ENCODE measurements at places on chromosomes 11 and 22.

GRCh38 chr11:101835506-101836063 lies 79.2 kb upstream of the CEP126 start:
- DNase-seq = no peak

DNA sequence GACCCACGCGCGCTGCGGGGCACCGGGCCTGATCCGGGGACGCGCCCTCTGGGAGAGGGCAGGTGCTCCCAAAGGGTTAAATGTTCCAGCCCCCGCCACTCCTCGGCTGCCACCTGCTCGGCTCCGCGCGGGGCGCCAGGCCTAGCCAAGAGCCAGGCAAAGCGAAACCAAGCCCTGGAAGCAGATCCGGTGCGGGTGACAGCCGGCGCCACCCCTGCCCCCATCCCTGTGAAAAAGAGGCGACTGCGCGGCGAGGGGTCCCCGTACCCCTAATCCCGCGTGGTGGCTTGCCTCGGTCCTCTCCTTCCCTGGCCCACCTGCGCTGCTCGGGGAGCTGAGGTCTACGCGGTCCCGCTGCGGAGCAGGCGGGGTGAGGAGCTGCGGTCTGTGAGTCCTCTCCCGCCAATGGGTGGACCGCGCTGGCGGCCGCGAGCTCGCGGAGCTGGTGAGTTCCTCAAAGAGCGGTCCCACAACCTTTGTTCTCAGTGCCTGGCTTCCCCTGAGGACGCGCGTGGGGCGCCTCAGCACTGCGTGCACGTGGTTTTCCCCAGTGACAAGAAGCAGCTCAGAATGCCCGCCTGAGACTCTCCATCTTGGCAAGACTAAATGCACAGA lies at the start of gene ME3:
Gene ME3, minus strand, starts transcription at position 610 of the 615 bp plus-strand sequence.
- no peak for DNase-seq

DNA sequence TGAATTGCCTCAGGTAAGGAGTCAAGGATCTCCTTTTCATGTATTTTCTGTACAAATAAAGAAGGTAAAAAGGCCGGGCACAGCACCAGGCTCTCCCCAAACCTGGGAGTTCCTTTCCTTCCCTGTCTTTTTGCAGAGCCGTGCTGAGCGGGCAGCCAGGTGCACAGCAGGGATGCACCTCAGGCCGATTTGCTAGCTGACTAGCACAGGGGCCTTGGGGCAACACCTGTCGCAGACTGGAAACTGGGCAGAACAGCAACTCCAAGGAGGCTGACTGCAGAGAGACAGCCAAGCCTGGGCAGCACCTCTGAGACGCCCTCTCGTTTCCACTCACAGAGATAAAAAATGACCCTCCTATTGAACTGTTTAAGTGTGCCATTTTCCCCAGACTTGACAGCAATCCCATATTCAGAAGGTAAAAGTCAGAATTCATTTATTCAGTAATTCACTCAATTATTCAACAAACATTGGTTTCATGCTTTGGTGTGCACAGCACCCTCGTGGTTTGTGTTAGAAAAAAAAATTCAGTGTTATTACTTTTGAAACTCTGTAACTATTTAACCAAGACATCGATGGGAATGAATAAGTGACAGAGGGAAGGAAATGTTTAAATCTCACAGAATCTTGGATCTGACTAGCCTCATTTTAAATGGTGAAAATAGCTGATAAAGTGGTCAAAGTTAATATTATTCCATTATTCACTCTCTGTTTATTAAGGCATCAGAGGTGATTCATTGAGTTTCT lies 120.9 kb downstream of the GALNT18 start:
- no peak for DNase-seq

DNA sequence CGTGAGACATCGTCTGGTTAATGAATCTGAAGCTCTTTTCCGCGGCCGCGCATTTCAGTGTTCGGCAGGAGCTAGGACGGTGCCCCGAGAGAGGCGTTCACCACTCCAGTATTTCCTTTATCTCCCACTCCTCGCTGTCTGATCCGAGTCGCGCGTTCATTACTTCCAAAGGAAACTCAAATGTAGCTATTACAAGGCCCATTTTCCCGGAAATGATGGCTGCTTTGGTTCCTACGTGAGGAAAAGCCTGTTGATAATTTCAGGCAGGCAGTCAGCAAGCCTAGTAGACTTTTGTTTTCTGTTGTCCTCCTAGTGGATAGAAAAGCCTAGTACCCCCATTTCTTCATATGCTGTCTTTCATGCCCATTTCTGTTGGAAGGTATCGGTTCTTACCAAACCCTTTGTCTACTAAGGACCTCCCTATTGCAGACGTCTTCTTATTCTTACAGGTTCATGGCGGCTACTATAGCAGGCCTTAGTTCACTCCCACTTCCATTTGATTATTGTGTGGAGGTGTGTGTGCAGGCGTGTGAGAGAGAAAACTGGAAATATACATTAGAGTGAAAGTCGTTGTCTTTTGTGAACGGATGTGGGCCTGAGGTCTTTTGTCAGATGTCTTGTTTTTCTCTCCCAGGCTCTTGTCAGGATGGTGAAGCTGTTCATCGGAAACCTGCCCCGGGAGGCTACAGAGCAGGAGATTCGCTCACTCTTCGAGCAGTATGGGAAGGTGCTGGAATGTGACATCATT lies 737 bp downstream of the RBM4 start:
- no peak for DNase-seq

DNA sequence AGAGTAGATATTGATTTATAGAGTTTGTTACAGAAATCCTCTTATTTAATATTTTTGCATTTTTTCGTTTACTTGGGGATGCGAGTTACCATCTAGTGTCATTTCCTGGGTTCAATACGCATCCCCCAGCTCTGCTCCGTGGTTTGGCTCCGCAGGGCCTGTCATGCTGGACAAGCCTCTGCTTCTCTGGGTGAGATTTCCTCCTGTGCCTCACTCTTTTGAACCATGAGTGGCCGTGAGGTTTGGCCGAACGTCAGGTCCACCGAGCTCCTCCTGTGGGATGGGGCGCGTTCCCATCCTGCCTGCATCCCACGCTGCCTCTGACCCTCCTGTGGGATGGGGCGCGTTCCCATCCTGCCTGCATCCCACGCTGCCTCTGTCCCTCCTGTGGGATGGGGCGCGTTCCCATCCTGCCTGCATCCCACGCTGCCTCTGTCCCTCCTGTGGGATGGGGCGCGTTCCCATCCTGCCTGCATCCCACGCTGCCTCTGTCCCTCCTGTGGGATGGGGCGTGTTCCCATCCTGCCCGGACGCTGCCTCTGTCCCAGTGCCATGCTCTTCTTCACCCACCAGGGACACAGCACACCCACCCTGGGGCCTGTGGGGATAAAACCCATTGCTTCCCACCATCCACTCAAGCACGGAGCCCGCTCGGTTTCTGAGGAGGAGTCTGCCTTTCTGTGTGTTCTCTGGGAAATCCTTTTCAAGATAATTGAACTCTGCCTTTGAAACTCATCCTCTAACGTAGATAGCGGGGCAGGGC lies 506.8 kb downstream of the BRD1 start:
- no peak for DNase-seq

DNA sequence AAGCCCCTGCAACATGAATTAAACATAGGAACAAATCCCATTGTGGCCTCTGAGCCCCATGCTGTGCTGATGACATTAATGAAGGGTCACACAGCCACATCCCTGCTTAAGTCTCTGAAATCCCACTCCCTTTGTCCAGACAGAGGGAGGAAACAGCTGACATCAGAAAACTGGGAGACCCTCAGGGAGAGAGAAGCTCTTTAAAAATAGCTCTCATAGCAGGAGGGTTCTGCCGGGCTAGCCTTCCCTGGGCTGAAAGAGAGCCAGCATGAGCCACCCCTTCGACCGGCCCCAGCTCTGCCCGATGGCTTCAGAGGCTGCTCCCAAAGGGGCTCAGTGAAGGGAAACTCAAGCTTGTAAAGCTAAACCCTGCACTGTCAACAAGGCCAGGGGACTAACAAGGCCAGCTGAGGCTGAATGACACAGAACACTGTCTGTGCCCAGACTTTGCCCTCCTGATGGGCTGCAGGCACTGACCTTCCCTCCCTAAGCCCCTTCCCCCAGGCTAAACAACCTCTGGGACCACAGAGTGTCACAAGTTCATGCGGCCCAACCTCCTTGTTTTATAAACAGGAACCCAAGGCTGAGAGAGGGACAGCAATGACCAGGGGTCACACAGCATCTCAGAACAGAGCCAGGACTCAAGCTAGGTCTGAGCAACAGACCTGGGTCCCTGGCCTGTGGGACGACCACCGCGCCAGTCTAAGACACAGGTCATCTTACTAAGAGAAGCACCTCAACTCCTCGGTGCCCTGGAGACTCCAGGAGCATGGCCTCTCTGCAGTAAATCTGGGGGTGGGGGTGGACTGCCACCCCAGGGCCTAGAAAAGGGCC lies 163.8 kb downstream of the CHST1 start:
- no peak for DNase-seq

DNA sequence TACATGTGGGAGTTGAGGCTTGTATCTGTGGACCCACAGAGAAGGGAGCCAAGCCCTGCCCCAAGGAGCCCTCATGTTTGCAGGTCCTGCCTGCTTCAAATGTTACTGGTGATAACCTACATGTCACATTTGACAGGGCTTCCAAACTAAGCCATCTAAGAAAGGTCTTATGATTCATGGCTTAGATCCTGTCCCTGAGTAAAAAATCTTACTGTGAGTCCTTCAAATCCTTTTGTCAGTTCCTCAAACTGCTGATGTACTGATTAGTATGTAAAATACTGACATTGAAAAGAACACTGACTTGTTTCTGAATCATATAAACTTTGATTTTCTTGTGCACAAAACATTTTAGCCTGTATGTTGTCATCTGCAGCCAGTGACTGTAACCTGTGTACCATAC lies 1.0 kb upstream of the PANX1 start:
- DNase-seq = no peak

DNA sequence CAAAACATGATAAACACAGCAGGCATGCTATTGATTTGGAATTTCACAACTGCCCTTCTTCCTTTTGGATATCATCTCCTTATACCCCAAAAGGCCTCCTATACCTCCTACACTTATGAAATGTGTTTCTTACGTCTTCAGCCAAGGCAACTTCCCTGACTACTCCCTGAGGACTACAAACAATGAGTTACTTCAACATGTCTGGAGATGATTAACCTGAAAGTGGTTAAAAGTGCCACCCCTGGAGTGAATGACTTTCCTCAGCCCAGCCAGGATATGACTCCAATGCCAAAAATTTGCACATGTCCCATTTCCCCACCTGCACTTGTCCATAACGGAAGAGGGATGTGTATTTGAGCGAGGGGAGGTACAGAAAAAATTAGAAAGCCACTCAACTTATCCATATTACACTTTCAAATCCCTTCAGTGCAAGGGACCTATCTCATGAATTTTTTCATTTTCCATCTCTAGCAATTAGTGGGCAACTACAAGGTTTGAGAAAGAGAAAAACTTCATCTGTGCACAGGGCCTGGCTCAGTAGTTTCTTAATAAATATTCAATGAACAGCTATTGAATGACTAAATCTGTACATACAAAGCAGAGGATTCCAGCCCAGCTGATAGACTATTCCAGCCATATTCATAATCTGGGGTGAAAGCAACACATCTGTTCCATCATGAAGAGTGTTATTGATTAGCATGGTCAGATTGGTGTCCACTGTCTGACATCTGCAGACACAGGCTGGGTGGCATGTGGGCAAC lies 36.8 kb downstream of the KIRREL3 start:
- no peak for DNase-seq

GRCh38 chr22:31084811-31085492 lies 3.8 kb downstream of the SMTN start:
- DNase-seq = peak; percentile 74

DNA sequence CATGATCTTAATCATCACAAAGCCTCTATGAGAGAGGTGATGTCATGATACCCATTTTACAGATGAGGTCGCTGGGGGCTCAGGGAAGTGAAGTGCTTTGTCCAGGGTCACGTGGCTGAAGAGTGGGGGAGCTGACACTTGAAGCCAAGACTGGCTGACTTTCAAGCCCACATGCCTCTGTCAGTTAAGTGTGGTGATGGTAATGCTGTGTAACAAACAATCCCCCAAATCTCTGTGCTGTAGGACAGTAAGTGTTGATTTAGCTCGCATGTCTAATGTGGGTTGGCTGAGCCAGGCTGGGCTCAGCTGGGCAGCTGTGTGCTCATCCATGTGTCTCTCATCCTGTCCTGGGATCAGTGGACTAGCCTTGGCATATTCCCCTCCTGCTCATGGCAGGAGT lies 87.1 kb upstream of the GRK3 start:
- DNase-seq = no peak

GRCh38 chr11:100734743-100735527 lies 47.8 kb downstream of the ARHGAP42 start:
- DNase-seq = no peak

DNA sequence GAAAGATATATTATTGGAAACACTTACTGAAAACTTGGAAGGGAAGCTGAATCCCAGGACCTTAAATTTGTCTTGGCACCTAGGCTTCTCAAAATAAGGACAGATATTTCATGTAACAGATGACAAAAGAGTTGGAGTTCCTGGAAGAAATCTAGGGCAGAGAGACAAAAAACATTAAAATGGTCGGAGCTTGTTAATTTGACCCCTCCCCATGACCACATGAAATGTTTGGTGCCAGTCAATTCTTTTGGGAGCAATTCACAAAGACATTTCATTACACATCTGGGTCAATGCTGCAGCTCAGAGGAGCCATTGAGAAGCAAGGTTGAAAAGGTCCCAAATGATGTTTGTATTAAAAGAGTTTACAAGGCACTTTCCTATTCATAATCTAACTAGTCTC lies 162.0 kb upstream of the GUCY1A2 start:
- no peak for DNase-seq

GRCh38 chr11:70335511-70335910 lies 62.8 kb upstream of the CTTN start:
- no peak for DNase-seq

DNA sequence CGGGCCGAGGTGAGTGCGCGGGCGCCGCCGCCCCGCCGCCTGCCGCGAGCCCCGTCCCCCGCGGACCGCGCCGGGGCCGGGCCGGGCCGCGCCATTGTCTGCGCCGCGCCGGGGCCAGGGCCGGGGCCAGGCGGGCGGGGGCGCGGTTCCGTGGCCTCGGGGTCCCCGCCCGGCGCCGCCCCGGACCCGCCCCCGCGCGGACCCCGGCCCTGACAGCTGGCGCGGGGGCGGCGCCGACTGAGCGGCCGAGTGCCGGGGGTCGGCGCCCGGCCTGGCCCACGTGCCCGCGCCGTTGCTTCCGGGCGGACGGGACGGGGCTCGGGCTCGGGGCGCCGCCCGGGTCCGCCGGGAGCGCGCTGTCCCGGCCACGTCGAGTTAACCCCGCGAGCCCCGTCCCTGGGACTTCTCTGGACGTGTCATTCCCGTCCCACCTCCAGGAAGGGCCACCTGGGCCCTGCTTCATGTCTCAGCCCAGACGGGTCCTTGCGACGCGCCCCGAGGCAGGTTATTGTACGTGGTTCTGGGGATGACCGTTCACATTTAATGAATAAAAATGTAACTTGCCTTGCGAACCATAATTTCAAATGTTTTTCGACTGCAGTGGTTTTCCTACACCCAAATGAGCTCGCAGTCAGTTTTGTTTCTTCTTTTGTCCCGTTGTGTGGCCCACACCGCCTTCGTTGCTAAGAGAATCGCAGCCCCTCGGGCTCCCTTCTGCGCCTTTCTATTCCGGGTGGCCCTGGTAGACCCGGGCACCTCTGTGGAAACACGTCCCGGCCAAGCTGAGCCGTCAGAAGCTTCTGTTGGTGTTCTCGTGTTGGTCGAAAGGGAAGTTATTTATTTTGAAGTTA lies 562 bp downstream of the ZBED4 start:
- DNase-seq = no peak

Measured in stimulated activated CD8-positive, alpha-beta memory T cell treated with anti-CD3 and anti-CD28 coated beads, Interleukin-4, amount 100 ng/mL, for 4 hours (primary cell).